ENCODE measurements at places on chromosomes 12 and 14.
A peak's percentile ranks its signal among the peaks of the same experiment; 100 is the strongest.

DNA sequence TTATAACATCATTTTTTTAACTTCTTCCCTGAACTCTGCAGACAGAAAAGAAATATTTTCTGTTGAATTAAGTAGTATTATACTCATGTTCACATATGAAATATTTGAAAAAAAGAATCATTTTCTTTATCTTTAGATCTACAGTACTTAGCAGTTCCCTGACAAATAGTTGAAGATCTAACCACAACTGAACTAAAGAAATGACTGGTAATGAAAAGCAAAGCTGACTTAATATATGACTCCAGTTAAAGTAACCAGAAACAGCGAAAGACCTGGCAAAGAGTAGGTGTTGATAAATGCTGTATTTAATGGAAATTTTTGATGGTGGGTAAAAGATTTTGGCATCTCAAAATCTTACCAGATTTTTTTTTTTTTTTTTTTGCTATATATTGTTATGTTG, 207.1 kb upstream of the SLC16A7 start:
- no peak for DNase-seq

- no peak for DNase-seq
These were observed 1.8 kb downstream of the BAG5 start for GRCh38 chr14:103560691-103561090.

DNA sequence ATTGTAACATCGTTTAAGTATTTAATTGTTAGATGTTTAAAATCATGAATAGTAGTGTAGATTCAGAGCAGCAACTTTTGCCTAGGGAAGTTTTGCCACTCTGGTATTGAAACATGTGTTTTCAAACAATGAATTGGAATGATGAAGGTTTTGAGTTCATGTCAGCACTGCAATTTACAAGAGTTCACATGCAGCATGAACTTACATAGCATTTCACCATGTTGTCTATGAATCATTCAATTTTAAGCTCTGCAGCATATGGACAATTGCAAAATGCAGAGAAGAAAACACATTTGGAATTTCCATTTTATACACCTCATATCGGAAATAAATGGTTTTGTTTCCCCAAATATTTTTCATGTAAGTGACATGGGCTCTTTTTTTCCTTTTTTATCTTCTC, 170.7 kb upstream of the CDKN3 start:
- DNase-seq = no peak

DNA sequence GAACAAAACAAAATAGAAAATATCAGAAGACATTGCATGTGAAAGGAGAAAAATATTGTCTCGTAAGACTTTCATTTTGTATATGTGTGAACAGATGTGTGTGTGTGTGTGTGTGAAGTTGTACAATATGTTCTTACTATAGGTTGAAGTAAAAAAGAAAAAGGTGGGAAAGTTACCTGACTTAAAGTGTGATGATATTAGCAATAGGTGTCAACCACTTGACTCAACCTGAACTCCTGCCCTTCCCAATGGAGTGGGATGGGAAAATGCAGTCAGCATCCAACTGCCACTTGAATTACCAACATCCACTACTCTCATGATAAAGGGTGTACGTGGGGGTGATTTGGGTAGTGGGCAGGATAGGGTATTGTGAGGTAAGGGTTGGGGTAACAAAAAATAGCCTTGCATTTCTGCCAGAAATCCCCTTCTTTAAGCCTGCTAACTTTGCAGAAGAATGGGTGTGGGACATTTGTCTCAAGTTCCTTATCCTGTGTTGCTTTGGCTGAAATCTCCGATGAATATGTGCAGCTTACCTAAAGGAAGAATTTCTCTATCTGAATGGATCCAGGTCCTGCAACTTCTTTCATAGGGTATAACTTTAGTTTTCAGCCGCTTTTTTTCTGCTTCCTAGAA, 181.6 kb downstream of the CHST11 start:
- no peak for DNase-seq

- no peak for DNase-seq
These were observed 378.9 kb downstream of the PCNX1 start for GRCh38 chr14:71286126-71286525.

- no peak for DNase-seq
These were observed 6.3 kb upstream of the SERPINA1 start for GRCh38 chr14:94394581-94395207.

- DNase-seq = no peak
These were observed 291.8 kb downstream of the ETNK1 start for GRCh38 chr12:22916815-22917214.

DNA sequence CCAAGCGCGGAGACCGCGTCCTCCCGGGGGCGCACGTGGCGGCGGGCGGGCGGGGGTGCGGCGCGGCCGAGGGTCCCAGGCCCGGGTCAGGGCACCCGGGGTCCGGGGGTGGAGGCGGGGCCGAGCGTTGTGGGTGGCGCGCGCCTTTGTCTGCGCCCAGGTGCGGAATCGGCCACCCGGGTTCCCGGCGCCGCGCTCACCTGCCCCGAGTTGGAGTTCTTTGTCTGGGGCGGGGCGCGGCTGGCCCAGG, 50.1 kb downstream of the LRCOL1 start:
- no peak for DNase-seq

DNA sequence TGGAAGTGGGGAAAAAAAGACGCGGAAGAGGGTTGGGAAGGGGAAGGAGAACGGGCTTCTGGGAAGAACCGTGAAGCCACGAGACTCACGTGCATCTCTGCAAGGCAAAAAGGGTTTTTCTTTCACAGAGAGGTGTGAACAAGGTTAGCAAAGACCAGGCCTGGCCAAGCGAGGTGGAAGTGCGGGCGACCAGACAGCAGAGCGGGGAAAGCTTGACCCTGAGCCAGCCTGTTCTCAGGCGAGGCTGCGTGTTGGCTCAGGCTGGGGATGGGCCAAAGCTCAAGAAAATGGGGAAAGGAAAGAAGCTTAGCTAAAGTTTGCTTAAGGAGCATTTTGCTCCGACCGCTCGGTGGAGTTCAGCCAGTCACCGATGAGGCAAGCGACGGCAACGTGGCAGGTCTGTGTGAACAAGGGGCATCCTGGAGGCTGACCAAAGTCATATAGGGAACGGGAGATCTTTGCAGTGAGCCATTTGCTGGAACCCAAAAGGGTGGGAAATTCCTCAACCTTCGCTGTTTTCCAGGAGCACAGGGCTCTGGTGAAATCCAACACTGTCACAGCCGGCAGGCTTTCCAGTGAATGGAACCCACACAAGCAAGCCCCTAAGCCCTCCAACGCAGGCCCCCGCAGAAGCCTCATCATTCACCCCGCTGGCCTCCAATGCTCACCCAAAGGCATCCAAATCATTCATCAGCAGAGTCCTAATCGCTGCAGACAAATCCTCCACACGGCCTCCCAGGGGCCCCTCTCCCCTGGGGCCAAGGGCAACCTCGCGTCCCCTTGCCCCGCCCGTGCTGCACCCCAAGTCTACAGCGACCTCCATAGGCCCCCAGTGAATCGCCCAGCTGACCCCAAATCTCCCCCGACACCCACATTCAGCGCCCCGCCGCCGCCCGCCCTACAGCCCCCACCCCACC, 754 bp downstream of the ZNF605 start:
- DNase-seq = peak; percentile 20

DNA sequence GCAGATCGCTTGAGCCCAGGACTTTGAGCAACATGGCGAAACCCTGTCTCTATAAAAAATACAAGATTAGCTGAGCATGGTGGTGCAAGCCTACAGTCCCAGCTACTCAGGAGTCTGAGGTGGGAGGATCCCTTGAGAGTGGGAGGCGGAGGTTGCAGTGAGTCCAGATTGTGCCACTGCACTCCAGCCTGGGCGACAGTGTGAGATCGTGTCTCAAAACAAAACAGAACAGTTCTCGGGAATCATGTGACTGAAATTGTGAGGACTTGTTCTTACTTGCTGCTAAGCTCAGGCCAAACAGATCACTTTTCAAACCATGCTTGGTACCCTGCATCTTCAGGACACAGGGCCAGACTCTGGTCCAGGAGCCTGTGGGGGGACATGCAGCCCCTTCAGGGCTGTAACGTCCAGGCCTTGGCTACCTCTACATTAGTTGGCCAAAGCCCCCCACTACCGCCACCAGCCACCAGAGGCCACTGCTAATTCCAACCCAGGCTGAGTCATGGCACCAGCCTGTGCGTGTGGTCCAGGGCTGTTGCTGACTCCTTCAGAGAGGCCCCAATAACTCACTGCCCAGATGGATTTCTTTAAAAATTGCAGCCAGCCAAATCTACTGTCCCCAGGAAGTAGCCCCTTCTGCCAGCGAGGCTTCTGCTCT, 33.4 kb upstream of the SYNDIG1L start:
- DNase-seq = peak; percentile 38

GRCh38 chr14:46540986-46541385, 110.6 kb downstream of the RPL10L start:
- no peak for DNase-seq

DNA sequence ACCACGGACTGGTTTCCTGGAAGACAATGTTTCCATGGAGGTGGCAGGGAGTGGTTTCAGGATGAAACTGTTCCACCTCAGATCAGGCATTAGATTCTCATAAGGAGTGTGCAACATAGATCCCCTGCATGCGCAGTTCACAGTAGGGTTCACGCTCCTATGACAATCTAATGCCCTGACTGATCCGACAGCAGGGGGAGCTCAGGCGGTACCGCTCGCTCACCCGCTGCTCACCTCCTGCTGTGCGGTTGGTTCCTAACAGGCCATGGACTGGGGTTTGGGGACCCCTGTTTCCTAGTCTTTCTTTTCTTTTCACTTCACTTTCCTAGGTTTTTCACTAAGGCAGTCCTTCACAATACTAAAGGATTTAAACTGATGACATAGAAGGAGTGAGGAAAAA, 39.6 kb downstream of the GUCY2C start:
- DNase-seq = no peak

DNA sequence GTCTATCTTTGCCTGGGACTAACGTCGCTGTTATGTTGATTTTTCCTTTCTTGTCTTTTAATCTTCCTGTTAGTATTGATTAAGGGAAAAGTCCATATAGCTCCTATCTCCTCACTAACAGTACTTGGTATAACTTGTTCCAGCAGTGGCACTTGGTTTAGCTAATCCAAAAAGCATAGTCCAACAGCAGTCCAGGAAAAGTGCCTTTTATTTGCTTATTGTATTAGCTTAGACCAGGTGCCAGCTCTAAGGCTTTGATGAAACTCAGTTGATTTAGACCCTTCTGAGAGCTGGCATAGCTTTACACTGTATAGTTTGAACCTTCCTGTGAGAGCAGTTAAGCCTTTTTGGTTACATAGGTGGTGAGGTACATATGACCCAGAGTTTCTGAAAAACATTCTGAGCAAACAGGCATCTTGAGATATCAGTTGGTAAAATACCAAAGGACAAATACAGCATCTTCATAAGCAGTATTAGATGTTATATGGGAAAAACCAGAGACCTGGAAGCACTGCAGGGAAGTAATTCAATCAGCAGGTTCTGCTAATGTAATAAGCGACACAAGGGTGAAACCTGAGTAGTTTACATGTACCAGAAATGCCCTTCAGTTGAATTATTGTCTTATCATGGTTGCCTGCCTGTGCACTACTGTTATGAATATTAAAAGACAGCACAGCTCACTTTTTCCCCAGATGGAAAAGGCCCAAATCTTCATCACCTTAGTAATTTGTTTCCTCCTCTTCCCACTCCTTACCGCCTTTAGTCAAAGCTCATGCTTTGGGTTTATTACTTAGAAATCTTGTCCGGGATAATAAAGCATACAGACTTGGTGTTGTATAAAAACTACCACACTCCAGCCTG, 13.0 kb downstream of the PELI2 start:
- DNase-seq = no peak

DNA sequence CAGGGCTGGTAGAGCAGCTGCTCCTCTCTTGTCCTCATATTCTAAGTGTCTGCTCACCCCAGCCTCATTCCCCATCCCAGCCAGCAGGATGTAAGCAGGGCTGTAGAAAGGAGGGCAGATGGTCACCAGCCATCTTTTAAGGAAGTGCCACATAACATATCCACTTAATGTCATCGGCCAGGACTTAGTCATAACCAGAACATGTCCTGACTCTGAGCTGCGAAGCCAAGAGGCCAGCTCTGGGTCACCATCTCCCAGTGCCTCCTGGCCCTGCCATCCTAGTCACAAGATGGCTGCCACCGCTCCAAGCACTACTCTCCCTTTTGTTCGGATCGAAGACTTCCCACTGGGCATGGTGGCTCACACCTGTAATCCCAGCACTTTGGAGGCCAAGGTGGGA, 123.9 kb downstream of the PLXNC1 start:
- DNase-seq = no peak

DNA sequence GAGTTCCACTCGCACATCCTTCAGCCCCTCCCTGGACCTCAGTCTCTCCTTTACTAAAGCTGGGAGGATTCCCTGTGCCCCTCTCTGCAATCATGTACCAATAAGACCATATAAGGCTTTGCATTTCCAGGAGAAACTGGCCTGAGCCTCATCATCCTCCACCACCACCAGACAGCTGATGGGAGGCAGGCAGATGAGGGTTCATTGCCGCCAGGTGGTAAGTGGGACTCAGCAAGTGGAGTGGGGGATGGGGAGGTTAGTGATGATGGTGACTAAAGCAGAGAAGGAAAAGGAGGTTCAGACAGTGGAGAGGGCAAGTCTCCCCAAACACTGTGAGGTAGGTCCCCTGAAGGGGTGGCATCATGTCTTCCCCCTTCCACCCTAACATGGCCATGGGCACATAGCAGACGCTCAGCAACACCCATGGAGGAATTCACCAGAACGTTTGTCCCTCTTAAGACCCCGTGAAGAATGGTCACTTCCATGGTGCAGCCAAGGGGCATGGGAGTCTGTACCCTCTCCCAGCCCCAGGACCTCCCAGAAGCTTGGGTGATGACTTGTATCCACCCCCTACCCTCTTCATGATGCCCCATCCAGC, 4.5 kb upstream of the TNFRSF1A start:
- no peak for DNase-seq

DNA sequence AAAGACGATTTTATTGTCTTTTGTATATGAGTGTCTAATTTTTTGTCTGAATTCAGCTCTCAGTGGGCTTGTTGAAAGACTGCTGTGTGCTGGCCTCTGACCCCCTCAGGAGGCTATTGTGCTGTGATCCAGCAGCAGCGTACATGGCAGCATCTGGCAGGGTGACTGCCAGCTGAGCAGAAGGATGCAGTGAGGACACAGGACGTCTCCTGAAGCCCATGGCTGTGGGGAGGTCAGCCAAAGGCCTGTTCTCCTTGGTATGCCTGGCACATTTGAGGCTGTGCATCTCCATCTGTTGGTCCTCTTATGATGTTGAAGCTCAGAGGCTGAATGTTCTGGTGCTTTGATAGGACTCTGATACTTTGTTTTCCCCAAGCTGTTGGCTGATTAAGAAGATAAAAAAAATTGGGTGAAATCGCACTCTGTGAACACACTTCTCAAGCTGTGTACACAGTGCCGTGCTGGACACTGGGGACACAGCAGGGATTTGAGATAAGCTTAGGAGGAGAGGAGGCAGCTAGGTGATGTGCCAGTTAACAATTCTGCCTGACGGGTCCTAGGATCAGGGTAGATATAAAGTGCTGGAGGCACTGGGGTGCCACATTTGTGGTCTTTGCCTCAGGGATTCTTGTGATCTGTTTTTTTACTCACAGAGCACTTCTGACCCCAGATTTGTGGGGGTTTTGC, 37.5 kb downstream of the EID3 start:
- DNase-seq = no peak

GRCh38 chr14:105331575-105332349, 17.2 kb downstream of the PACS2 start:
- no peak for DNase-seq
